ENCODE measurements at places on chromosomes 3 and 15.

- DNase-seq = no peak
Measured at GRCh38 chr3:168081171-168081771, 14.5 kb downstream of the GOLIM4 start.

DNA sequence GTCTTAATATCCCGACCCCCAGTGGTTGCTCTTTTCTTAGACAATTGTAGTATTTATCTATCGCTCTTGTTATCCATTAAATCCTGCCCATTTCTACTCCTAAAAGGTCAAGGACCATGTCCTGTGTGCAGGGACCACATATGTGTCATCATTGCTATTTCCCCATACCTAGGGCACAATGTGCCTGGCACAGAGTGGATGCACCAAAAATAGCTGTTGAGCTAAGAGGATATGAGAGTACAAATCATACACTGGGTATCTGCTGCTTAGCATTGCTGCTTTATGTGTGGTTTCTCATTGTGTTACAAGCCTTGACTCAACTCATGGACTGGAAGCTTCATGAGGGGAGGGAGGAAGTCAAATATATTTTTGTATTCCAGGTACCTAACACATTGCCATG, 3.4 kb upstream of the MITF start:
- no peak for DNase-seq

- no peak for DNase-seq
Measured at GRCh38 chr15:48087844-48088243, 32.9 kb upstream of the SLC24A5 start.

- DNase-seq = no peak
Measured at GRCh38 chr15:50764461-50765194, 878 bp downstream of the SPPL2A start.

GRCh38 chr3:12444582-12445471, 39.5 kb upstream of the TSEN2 start:
- DNase-seq = no peak

DNA sequence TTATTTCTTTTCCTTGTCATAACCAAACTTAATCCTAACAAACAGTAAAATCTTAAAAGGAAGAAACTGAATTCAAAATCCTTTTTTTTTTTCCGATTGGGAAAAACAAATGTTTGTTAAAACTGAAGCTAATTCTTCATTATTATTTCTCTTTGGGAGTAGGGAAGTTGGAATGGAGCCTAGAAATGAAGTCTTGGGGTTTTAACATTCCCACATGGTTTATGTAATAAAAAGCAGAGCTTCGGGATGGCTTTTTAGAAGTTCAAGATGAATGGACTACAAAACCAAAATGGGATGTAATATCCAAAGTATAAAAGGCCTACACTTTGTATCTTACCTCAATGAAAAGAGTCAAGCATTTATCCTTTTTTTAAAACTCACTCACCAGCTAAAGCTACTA, 189.0 kb upstream of the TMC3 start:
- no peak for DNase-seq

GRCh38 chr3:60809857-60810610, 441.2 kb downstream of the FHIT start:
- no peak for DNase-seq

DNA sequence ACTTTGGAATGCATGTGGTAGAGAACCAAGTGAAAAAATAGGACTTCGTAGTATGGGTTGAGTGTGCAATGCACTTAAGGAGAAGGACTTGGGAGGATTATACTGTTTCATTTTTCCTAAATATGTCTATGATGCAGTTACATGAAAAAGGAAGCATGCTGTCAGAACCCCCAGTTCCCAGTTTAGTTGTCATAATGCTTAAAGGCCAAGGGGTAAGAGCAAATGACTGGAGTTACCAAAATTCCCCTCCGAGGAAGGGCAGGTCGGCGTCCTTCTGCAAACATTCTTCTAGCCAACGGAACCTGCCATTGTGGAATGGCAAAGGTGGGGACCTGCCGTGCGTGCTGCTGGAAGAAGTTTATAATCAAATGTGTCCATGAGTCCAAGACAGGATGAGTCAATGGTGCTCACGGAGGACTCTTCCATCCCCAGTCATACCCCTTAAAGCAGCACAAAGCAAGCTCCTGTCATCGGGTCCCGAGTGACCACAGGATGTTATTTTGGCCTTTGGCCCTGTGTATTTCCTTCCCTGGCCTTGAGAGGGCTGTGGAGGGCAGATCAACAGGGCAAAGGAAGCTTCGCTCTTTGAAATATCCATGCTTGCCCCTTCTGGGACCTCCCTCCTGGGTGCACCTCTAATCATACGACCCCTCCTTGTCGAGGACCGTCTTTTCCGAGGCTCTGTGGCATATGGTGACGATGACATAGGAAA, 93.2 kb downstream of the SLCO3A1 start:
- DNase-seq = no peak

GRCh38 chr3:58824285-58824684, 157.7 kb upstream of the FAM3D start:
- no peak for DNase-seq

- DNase-seq = no peak
Measured at GRCh38 chr15:62823561-62823960, 219.0 kb upstream of the TPM1 start.

- no peak for DNase-seq
Measured at GRCh38 chr3:116000311-116000710, 377.0 kb downstream of the GAP43 start.

DNA sequence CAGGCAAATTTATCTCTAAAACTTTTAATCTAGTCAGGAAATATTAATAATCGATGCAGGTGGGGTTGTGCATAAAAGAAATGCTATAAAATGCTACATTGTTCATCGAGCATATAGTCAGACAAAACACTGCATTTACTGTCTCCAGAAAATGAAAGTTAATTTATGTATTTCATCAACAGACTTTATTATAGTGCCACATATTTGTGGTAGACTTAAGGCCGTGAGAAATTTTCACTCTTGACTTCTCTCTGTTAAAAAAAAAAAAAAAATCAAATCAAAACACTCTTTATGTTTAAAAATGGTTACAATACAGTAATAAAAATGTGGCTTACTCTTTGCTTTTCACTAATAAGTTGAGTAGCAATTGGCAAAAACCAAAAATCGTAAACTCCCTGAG, 67.4 kb downstream of the RBMS3 start:
- no peak for DNase-seq

DNA sequence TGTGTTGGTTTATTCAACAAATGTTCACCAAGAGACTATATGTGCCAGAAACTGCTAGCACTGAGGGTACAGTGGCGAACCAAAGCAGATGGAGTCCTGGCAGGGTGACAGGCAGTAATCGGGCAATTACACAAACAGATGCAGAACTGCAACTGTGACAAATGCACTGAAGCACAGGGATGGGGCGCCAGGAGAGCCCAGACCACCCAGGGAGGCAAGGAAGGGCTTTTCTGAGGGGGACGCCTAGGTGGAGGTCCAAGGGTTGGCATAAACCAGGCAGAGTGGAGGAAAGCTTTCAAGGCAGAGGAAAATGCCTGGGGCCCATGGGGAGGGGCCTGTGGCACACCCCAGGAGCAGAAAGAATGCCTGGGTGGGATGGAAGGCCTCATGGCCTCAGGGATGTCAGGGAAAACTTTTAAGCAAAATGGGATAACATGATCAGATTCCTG, 5.5 kb downstream of the DIS3L start:
- no peak for DNase-seq

GRCh38 chr15:38424101-38424552, 29.8 kb upstream of the FAM98B start:
- DNase-seq = no peak

DNA sequence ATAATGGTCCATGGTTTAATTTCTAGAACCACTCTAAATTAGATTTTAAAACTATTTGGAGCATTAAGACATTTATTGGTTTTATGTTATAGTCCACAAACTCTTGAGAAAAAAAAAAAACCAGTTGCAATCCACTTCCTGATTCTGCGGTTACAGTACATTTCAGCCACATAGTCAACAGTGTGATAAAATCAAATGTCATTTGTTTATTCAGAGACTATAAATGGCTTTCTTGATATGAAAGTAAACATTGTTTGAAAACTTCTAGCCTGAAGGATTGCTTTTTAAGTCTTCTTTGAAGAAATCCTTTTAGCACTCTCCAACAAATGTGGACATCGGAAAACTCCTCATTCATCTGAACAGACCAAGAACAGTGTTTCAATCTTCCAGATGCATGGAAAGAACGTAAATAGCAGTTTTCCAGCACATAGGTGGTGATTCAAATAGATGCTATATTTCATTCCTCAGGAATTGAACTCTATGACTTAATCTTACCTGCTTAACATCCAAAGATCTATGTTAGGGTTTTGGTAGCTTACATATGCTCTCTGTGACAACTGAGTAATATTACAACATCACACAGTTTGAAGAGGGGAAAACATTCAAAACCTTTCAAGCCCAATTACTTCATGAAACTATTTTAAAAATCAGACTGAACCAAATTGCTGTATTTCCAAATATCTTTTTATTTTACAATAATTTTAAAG, 87.8 kb upstream of the UBE2E2 start:
- no peak for DNase-seq

DNA sequence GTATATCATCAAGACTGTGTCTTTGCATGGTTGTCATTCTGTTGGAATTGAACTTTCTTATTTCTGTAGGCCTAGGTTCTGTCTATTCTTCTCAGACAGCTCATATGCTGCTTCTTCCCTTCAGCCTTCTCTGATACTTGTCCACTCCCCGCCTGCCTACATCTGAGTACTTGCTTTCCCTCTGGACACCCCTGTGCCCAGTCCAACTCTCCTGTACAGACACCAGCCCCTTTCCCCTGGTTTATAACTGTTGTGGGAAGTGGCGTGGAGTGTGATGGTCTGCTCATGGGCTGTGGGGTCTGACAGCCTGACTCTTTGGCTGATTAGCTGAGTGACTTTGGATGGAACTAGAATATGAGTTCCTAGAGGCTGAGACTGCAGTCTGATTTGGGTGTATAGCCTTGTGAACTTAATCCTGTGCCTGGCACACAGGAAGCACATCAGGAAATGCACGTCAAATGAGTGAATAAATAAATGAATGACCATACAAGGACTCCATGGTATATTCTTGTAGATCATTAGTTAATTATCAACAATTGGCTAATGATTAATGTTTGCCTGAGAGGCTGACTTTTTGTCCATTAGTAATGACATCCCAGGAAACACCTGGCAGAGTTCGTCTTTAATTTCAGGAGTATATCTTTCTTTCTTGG, 11.8 kb downstream of the CACNA1D start:
- DNase-seq = no peak

DNA sequence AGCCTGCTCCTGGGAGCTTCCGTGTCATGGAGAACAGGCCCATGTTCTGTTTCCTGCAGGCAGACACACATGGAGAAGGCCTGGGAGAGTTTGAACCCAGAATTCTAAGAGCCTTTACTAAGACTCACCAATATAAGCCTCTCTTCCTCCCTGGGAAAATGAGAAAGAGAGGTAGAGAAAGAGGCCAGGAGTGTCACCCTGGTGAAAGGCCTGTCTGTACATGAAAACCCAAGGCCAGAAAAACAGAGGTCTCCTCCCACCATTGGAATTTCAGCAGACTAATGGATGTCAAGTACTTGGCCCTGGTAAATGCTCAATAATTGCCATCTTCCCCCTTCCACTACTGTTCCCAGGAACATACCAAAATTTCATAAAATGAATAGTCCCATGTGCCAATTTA, 117.6 kb downstream of the TOP2B start:
- DNase-seq = no peak

DNA sequence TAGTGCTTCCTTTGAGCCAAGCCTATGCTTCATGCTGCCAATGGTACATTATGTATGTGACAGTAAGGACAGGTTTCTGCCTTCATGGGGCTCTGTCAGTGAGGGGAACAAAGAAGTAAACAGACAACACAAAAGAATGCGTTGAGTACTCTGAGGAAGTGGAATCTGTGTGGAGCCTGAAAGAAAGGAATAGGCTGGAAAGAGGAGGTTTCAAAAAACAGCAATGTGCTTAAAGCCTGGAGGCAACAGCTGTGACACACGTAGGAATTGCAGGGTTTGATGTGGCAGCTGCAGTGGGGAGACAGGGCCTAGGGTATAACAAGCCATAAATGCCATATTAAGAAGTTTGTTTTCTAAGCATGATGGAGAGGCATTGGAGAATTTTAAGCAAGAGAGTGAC, 316.7 kb downstream of the CLSTN2 start:
- DNase-seq = no peak

GRCh38 chr3:82939491-82940097, 1178.1 kb upstream of the GBE1 start:
- DNase-seq = no peak

GRCh38 chr3:193342551-193342950, 36.0 kb downstream of the ATP13A5 start:
- DNase-seq = no peak

- no peak for DNase-seq
Measured at GRCh38 chr3:59502806-59503205, 453.0 kb upstream of the CFAP20DC start.

DNA sequence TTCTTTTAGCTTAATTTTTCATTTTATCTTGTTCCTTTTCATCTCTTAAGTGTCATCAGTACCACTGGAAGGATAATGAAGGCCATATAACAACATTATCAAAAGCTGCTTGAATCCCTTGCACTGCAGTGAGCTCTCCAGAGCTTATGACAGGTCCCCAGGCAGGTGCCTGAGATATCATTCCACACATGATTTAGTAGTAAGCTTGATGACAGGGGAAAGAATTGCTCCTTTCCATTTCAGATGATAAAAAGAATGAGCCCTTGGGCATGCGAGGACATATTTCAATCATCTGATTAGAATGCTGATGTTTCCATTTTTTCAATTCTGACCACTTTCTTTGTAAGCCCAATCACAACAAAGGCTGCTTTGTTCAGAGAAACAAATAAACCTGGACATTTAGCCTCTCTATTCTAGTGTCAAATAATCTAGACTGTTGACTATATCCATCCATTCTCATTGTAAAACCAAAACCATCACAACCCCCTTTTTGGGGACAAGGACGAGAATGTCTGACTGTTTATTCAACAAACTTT, 567.8 kb downstream of the IGSF11 start:
- DNase-seq = no peak

DNA sequence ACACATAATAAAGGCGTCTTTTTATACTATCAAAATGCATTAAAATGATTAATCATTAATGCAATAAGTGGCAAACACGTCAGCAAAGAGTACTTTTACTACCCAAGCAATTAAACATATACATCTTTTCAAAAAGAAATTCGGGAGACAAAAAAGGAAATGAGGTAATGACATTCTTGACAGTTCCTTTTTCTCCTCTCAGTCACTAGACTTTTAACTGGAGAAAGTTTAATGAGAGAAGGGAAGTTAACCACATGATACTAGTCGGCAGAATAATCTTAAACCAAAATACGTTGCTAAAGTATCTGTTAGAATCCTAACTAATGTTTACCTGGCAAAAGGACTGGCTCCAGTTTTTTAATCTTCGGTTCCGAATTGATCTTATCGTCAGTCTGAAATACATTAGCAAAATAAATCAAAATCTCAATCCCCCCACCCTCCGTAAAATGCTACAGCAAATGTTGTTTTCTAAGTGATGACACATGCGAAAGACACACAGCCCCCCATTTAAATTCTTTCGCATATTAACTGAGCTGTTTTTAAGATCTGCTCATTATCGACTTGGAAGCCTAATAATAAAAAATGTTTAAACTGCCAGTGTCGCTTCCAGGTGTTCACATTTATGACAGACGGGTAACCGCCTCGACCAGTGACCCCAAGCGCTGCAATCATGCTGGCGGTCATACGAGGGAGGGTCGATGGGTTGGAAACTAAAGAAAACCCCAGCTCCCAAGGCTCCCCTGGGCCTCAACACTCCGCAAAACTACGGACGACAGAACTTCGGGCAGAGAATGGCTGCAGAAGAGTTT, 778 bp downstream of the MTMR10 start:
- no peak for DNase-seq
